RPMI8226 (cell line): ENCODE measurements at places on chromosomes 1 and 21.

DNA sequence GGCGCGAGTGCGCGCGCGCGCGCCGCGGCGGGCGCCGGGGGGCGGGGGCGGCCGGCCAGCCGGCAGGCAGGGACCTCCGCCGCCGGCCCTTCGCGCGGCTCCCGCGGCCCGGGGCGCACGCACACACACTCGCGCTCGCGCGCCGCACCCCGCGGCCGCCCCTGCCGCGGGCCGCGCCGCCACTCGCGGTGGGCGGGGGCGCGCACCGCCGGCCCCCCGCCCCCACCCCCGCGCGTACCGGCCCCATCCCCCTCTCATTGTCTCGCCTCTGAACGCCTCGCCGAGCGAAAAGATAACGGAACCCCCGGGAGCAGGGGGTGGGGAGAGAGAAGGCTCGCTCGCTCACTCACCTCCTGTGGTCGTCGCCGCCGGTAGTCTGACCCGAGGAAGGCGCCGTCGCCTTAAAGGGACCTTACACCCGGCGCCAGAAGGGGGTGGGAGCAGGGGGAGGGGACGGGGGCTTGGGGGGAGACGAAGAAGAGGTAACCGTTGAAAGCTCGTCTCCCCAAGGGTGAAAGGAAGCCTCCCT, 428 bp downstream of the POGZ start:
- peak; percentile 80 for DNase-seq

- DNase-seq = peak; percentile 63
These were observed 3.0 kb downstream of the RXFP4 start for GRCh38 chr1:155944444-155944799.

DNA sequence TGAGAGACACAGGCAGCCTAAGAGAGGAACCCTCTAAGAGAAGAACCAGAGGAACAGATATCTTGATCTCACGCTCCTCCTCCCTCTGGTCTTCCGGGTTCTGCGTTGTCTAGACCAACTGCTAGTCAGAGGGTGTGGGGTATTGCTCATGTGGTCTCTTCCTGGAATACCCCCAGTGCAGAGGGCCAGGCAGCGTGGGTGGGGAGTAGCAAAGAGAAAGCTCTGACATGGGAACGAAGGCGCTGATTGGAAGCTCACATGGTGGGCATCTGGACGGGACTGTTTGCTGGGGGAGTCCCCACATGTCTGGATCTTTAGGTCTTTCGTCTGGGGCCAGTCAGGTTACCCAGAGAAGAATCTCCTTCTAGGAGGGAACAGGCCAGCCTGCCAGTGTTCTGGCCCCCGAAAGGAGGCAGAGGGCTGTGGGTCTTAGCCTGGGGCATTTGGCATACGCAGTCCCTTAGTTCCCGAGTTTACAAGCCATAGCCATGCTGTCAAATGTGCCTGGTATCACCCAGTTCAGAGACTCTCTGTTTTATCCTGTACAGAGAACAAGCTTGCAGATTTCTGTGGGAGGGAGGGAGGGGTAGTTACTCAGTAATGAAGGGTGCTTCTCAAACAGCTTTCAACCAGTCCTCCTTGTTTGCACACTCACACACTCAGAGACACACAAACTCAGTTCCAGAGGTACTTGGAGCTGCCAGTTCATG, 18.3 kb upstream of the IL6R start:
- no peak for DNase-seq

DNA sequence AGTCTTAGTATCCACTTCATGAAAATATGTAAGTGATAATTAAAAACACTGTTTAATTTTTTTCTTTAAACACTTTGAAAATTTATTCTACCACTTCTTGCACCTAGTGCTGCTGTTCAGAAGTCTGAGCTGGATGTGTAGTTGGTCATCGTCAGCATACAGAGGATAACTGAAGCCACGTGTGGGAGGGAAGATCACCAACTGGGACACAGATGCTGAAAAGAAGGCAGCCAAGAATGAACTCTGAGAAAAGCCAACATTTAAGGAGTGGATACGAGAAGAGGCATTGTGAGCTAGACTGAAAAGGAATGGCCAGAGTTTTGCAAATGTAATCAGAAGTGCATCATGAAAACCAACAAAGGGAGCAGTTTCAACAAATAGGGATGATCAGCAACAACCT, 24.6 kb upstream of the CLCA4 start:
- no peak for DNase-seq

- peak; percentile 87 for DNase-seq
These were observed 36.0 kb downstream of the FAM177B start for GRCh38 chr1:222772996-222773379.

DNA sequence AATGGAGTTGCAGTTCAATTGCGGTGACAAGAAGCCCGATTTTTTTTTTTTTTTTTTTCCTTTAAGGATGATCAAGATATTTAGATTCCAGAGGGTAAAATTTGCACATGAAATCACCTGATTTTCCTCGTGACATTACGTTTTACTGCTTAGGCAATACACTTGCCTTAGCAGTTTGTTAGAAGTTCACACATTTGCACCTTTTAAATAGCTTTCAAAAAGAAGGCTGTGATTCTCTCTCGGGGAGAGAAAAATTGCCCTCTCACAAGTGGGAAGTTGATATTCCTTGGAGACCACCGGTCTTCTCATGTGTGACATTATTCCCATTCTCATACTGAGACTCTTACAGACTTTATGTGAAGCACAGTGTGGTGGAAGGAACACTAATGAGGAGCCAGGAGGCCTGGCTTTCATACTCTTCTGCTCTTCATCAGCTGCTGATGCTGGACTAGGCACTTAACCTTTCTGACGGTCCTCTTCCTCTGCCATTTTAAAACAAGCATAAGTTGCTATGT, 69.8 kb upstream of the HSPA13 start:
- no peak for DNase-seq

DNA sequence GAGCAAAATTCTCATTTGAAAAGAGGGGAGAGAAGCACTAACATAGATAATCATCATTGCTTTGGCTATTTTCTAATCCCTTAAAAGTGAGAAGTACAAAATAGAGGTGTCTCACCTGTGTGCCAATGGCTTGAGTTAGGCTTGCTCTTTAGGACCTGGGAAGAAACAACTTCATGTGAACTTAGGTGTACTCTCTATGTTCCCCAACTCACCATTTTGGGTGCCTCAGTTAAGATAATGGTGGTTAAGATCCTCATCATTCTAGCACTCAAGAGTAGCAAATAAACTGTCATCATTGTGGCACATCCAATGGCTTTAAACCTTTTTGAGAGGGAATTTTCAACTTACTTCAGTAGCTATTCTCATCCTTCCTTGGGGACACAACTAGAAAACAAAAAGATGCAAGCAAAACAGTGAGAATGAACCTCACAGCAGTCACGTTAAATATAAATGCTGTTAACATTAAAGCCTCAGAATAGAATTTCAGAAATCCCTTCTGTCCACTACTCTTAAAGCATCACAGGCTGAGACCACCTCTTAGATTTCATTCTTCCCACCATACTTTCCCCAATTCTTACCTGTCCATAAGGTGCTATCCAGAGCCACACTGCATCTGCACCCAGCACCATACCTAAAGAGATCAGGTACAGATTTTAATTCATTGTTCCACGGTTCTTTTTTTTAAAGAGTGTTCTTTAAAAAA, 1.2 kb downstream of the GAS5 start:
- DNase-seq = peak; percentile 16

- peak; percentile 28 for DNase-seq
These were observed 24.7 kb upstream of the CNN3 start for GRCh38 chr1:94951509-94952208.

DNA sequence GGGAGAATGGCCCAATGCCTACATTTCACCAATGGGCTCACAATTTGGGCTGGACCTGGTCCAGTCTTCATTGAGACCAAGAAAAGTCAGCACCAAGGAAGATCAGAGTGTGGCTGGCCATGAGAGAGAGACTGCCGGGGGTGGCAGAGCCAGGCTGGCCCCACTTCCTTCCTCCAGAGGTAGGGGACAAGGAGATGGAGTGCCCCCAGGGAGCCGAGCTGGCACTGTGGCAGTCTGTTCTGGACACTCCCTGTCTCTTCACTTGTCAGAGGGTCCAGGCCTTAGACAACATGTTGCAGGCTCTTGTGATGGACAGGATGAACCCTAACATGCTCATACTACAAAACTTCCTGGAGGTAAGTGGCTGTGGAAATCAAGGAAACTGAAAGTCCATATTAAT, 27.7 kb downstream of the INAVA start:
- no peak for DNase-seq

DNA sequence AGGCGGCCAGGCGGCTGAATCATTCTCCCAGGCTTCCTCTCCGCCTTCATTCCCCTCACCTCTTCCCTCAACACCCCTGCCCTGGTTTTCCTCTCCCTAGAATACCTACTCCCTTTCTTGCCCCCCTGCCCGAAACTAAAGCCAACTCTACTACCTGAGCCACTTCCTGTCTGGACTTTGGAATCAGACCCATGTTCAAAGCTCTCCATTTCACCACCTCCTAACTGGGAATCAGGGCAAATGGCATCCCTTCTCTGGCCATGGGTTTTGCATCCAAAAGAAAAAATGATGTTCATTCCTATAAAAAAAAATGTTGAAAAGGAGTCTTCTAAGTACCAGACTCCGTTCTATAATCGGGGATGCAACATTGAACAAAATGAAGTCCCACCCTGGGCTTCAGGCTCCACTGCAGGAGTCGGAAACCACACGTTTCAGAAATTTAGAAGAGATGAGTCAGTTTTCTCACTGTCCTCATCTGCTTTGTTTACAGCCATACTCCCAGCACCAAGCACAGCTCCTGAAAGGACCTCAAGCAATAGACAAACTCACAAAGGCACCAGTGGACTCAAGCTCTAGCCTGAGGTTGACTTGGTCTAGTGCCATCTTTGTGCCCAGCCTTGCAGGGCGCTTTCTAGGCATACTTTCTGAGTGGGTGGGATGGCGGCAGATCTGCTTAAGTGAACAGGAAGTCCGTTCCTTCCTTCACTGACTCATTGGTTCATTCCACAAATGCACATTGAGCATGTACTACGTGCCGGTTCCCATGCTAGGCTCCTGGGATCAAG, 176.2 kb downstream of the IGSF21 start:
- DNase-seq = peak; percentile 12

- no peak for DNase-seq
These were observed 46.5 kb downstream of the CYP2J2 start for GRCh38 chr1:59879996-59880505.

DNA sequence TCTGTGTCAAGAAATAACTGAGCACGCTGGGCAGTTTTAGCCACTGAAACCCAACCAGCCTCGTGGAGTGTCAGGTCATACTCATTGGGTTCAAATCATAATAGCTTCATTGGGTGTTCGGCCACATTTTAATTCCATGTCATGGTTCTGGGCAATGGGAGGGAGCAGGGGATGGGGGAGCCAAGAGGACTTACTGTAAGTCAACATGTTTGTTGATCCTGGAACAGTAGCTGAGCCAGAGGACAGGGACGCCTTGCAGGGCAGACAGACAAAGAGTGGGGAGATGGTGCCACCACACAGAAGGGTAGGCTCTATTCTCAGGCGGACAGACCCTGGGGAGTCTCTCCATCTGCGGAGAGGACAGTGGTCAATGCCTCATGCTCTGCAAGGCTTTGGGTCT, 161.1 kb downstream of the ZBTB18 start:
- no peak for DNase-seq

GRCh38 chr1:169529068-169529642, 43.4 kb upstream of the SLC19A2 start:
- peak; percentile 32 for DNase-seq

- no peak for DNase-seq
These were observed 7.5 kb upstream of the LORICRIN start for GRCh38 chr1:153251988-153252387.

DNA sequence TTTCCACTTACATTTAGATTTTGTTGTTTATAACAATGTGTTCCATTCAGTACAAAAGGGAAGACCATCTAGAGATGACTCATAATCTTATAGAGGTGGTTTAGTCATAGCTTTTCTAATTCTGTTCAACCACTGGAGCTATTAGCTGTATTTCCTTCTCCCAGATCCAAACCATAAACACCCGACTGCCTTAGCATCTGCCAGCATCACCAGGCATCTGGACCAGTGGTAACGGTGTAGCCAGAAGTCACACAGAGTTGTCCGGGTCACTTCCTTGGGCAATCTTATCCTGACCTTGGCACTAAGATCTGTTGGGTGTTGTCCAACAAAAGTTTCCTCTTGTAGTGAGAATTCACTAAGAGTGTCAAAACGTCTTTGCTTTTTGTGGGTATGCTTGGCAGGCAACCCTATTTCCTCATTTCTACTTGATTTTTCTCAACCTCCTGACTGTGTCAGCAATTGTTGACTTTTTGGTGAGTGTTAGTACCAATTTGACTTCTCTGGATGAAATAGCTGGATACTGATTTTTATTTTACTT, 372.1 kb upstream of the B3GALT2 start:
- peak; percentile 86 for DNase-seq

DNA sequence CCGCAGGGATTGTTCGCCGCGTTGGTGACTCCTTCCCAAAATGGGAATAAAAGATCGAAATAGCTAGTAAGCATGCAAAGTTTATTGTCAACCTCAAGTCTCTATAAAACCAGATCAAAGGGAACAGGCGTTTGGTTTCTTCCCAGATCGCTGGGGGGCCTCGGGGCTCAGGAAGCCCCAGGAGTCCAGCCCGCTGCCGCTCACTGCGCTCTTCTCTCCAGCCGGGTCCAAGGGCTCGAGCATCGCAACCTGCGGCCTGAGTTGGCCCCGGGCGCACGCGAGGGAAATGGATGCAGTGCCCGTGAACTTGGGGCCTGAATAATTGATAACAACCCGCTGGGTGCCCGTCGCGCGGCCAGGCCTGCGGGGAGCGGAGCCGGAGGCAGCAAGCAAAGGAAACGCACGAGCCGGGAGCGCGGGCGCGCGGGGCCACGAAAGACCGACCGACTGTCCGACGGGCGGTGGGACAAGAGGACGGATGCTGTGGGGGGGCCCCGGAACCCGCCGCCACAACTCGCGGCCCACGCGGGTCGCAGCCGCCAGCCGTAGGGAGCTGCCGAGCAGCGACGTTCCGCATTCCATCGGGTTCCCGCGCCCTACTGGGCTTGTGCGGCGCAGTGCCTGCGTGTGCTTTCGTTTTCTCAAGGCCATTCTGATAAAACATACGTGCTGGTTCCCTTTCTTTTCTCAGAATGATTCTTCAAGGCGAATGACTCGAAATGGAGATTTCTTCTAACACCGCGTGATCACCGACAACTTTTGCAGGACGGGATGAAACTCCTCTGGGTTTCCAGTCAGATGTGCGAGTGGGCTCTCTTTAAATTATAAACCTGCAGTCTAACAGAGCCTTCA, 14.0 kb upstream of the ALX3 start:
- peak; percentile 20 for DNase-seq

DNA sequence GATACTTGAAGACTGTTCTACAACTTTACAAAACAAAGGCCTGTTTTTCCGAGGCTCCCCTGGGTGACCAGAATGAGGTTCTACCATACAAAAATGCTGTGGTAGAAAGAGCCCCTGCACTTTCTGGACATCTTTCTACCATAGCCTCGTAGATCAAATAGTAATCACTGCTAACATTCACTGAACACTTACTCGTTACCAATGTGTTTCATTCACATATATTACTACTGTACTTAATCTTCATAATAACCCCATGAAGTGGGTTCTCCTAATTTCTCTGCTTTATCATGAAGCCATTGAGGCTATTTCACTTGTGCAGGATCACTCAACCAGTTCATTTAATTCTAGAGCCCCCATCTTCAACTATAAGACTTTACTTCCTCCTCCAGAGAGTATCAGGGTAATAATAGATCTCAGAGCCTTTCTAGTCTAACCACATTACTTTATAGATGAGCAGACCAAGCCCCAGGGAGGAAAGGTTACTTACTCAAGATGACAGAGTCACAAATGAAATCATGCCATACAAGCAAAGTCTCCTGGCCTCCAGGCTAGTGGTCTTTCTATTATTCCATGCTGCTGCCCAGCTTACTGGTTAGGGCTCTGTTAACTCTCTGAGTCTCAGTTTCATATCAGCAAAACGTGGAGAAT, 46.7 kb upstream of the OSBPL9 start:
- no peak for DNase-seq

GRCh38 chr1:13628218-13628617, 44.6 kb downstream of the PDPN start:
- no peak for DNase-seq
